ENCODE measurements at places on chromosomes 1 and 21.

DNA sequence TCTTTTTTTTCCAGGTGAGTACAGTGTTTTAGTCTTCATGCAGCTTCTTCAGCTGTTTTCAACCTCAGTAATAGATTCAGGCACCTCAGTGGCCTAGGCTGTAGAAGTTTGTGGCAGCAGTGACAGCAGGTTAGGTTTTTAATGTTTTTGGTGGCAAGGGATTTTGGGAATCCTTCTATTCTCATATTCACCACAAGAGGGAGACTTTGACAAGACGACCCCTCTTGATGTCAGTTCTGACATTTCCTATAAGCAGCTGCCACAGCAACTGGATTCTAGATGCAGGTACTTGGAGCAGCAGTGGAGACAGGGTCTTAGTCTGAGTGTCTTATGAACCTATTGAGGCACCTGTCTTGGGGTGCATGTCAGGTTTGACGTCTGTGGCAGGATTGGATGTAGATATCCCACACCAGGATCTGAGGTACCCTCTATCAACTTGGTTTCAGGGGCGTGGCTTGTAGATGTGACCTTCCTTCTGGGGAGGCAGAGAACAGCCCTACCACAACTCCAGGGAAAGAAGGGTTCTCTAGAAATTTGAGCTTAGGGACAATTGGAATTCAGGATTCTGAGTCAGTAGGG, 1104.2 kb upstream of the TMPRSS15 start:
- DNase-seq: no peak

- DNase-seq: no peak
Measured at GRCh38 chr1:158354255-158354654, 561 bp downstream of the CD1E start.

- DNase-seq: no peak
Measured at GRCh38 chr1:217896490-217896889, 265.3 kb downstream of the SPATA17 start.

DNA sequence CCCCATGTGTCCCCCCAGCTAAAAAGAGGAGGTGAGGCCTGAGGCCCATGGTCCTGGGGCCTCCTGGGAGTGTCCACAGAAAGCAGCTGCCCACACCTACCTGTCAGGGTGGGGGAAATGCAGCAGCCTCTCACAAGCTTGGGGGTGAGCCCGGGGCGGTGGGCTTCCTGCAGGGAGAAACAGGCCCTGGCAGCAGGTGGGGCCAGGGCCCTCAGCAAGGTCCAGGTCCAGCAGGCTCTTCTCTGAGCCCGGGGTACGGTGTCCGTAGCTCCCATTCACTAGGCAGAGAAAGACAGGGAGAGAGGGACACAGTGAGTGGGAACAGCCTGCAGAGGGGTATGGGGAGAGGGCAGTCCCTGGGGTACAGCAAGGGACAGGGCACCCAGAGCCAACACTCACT, 139.0 kb downstream of the GLIS1 start:
- no peak for DNase-seq

GRCh38 chr21:29091033-29091432, 17.6 kb upstream of the CCT8 start:
- DNase-seq: no peak

DNA sequence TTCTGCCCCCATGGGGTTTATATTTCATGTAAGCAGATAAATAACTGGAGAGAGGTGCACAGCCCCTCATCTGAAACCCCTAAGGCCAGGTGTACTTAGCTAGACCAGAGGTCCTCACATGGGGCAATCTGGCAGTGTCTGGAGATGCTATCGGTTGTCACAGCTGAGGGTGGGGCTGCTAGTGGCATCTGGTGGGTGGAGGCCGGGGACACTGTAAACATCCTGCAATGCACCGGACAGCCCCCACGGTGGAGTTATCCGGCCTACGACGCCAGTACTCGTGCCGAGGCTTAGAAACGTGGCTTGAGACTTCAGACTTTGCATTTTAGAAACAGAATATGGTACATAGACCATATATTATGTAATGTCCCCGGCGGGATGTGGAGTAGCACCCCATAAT, 186.5 kb upstream of the VAMP3 start:
- DNase-seq: no peak

DNA sequence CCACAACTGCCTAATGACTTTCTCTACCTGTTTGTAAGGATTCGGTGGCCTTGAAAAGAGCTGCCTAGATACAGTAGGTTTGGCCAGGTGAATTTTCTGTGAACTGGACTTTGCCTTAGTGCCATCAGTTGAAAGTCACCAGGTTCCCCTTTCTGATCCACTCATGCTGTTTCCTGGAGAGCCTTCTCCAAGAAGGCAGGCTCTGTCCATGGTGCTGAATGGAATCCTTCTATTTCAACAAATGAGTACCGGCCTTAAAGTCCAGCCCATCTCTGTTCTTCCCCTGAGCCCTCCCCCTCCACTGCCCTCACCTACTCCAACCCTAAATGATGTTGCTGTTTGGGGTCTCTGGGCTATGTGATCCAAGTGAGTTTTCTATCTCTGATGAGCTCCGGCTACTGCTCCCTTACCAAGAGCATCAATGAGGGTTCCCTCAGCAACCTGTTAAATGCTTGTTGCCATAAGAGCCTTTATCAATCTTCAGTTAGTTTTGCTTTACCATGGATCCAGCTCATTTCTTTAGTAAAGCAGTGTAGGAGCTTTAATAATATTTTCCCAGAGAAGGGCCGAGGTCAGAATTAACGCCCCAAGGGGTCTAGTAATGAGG, 500.4 kb downstream of the PTPRU start:
- peak; percentile 20 for DNase-seq

- no peak for DNase-seq
Measured at GRCh38 chr1:245197121-245197520, 42.3 kb downstream of the KIF26B start.

- no peak for DNase-seq
Measured at GRCh38 chr1:33188572-33189275, 6.9 kb upstream of the TRIM62 start.

GRCh38 chr21:37455504-37455911, 88.9 kb downstream of the DYRK1A start:
- no peak for DNase-seq

GRCh38 chr1:46061146-46061545, 71.3 kb downstream of the PIK3R3 start:
- no peak for DNase-seq

- no peak for DNase-seq
Measured at GRCh38 chr1:19426294-19427086, 58.8 kb downstream of the CAPZB start.

- no peak for DNase-seq
Measured at GRCh38 chr1:66353257-66353656, 180.7 kb upstream of the SGIP1 start.

DNA sequence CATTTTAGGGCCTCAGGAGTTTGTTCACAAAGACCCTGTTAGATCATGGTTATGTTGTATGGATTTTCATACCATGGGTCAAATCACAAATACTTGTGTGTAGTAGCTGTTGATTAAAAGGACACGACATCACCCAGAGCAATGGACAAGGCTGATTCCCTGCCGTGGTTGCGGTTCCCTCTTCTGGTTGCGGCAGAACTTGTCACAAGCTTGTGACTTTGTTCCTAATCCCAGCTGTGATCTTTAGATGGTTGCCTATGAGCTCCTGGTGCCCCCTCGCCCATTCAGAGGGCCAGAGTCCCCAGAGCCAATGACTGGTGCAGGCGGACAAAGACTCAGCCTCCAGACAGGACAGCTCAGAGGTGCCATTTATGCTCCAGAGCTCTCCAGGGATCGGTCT, 11.8 kb upstream of the SDHB start:
- DNase-seq: no peak

DNA sequence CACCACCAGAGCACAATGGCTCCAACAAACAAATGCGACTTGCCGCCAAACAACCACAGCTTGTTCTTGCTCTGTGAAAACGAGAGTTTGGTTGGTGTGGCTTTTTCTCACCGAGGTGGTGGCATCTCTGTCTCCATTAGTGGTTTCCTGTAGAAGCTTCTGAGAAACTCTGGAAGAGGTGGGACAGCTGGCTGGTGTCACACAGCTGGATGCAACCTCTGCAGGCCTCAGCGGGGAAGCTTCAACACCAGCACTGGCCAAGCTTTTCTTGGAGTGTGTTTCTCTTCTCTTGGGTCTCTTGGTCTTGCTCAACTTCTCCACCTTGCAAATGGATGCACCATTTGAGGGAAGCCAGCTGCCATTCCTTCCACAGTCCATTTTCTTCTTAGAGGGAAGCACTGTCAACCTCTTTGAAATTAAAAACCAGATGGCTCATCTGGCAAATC, 124.8 kb downstream of the KCNN3 start:
- no peak for DNase-seq

GRCh38 chr1:223203034-223203408, 60.0 kb upstream of the TLR5 start:
- no peak for DNase-seq

GRCh38 chr1:213613549-213613948, 374.2 kb upstream of the PROX1 start:
- DNase-seq: no peak

GRCh38 chr1:43605766-43606165, 44.2 kb upstream of the KDM4A start:
- no peak for DNase-seq

- DNase-seq: no peak
Measured at GRCh38 chr1:19676438-19676922, 11.8 kb downstream of the HTR6 start.

- DNase-seq: no peak
Measured at GRCh38 chr1:153663211-153663610, 4.7 kb downstream of the SNAPIN start.

DNA sequence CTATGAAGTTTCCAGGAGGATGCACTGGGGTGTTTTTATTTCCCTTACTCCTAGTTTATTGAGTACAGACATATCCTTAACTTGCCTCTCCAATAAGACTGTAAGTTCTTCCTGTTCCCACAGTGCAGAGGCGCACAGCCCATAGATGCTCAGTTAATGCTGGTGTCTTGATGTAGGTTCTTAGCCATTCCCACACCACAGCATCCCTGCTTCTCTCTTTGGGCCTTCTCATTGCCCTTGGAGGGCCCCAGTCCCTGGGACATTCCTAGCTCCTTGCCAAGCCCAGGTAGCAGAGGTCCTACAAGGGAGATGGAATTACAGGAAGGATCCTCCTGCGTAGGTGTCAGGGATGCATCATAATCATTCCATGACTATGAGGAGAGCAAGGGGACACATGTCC, 61.6 kb upstream of the HMGB4 start:
- DNase-seq: no peak

DNA sequence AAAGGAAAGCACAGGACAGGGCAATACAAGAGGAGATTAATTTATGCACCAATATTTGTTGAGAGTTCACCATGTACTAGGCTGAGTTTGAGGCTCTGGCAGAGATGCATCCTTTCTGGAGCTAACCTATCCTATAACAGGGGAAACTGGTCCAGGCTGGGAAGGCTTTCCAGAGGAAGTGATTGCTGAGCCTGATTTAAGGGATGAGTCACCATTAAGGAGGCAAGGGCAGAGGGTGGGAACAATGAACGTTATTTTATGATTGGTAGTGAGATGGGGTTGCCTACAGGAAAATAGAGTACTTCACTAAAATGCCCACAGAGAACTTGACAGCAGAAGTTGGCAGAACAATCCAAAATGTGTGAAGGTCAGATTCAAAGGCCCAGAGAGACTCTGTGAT, 141.4 kb downstream of the PLPP3 start:
- no peak for DNase-seq

- DNase-seq: no peak
Measured at GRCh38 chr1:223041481-223041880, 101.6 kb downstream of the TLR5 start.

DNA sequence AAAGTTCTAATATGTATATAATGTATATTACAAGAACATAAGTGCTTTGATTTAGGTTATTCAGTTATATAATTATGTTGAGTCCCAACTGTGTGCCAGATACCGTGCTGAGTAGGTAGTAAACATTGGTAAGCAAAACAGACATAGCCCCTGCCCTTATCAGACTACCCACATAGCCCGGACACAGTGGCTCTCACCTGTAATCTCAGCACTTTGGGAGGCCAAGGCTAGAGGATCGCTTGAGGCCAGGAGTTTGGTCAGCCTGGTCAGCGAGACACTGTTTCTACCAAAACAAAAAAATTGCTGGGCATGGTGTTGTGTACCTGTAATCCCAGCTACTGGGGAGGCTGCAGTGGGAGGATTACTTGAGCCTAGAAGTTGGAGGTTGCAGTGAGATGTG, 30.7 kb downstream of the RNF11 start:
- DNase-seq: no peak
